Eye (tissue), 1 donor: ENCODE measurements at places on chromosomes 16 and 17.

DNA sequence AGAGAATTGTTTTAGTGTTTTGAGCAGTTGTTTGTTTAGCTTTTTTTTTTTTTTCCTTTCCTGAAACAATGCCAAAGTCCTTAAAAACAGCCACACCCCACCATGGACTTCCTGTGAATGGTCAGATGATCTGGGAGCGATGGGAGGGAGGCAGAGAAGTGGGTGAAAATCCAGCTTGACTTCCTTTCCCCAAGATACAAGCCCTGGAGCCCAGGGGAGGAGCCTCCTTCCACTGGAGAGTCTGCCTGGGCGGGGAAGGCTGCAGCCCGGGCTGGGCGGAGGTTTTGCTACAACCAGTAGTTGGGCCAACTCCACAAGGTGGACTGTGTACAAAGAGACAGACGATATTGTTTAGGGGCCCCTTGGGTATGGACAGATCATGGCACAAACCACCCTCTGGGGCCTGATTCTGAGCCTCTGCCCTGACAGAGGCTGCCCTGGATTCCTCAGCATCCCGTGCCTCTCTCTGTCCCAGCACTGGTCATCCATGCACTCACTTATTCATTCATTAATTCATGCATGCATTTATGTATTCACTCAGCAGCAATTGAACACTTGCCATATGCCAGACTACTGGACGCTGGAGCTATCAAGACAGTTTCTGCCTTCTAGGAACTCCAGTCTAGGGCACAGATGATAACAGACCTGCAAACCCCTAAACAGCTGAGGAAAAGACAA is 29.8 kb downstream of the WSB1 start:
- no peak for DNase-seq

- DNase-seq, result no peak
These were observed 4.2 kb downstream of the MYH13 start for GRCh38 chr17:10368561-10368960.

DNA sequence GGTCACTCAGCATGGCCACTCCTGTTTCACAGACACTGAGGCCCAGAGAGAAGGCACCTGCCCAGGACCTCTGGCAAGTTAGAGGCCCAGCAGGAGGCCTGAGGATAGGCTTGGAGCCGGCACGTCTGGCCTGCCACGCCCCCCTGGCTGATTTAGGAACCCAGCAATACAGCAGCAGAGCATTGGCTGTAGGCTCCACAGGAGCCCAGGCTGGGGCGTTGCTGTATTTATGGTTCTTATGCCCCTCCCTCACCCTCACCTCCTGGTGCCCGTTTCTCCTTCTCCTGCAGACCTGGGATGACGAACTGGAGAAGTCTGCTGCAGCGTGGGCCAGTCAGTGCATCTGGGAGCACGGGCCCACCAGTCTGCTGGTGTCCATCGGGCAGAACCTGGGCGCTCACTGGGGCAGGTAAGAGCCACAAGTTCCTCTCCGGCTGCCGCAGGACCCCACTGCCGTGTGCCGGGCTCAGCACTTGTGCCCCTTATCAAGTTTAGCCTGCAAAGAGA is 25.8 kb downstream of the CRISPLD2 start:
- no peak for DNase-seq

- no peak for DNase-seq
These were observed 40.7 kb downstream of the TMEM186 start for GRCh38 chr16:8756755-8757154.

GRCh38 chr16:51896013-51896412 is 650.9 kb downstream of the TOX3 start:
- no peak for DNase-seq

DNA sequence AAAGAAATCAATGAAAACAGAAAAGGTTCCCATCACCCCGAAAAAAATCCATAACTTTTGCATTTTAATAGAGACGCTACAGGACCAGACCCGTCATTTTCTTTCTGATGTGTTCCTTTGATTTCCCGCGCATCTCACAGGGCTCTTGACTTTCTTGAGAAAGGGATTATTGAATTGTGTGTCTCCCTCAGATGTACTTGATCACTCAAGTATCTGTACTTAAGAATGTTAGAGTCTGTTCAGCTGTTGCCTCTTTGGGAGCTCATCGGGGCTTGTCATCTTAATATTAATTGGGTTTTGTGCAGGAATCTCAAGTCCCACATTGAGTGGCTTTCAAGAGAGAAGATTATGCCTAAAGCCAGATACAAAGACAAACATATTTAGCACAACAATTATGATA is 606.4 kb upstream of the SALL1 start:
- DNase-seq, result no peak

DNA sequence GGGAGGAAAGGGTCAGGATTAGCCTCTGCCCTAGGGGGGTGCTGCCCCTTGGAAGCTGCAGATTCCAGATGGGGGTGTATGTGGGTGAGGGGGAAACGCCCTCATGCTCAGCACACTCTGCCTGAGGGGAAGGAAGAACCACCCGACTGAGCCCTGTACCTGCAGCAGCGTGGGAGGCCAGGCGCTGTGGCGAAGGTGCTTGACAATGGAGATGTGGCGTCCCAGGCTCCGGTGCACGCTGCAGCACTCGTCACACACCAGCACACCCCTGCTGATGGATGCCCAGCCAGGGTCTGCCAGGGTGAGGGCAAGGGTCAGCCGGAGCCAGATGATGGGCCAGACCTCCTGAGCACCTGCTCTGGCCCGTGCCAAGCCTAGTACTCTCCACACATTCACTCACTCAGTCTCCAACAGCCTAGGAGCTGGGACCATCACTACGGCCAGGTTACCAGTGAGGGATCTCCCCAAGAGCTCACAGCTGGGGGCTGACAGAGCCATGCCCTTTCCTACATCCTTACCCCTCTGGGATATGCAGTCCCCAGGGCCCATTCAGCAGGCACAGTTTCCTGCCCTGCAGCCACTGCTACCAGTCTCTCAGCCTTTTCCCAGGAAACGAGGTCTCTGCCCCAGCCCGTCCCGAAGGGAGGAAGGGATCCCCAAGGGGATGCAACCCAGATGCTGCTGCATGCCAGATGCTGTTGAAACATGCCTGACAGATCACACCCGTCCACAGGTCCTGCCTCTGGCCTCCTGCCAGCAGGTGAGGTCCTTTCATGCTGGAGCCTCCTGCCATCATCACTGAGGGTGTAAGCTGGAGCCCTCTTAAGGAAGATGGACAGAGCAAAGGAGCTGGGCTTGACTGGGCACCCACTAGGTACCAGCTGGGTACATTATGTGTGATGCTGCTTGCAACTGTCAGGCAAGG is 5.9 kb downstream of the GIT1 start:
- peak; percentile 23 for DNase-seq

- DNase-seq, result no peak
These were observed 13.8 kb downstream of the HROB start for GRCh38 chr17:44155488-44155887.

- DNase-seq, result peak; percentile 12
These were observed 46.5 kb upstream of the SLC47A1 start for GRCh38 chr17:19487024-19487600.
